ENCODE measurements at places on chromosomes 3 and 15.

- no peak for DNase-seq
These were observed 57.6 kb downstream of the SIDT1 start for GRCh38 chr3:113589971-113590370.

GRCh38 chr3:185422677-185423076, 59.7 kb downstream of the MAP3K13 start:
- DNase-seq = no peak

DNA sequence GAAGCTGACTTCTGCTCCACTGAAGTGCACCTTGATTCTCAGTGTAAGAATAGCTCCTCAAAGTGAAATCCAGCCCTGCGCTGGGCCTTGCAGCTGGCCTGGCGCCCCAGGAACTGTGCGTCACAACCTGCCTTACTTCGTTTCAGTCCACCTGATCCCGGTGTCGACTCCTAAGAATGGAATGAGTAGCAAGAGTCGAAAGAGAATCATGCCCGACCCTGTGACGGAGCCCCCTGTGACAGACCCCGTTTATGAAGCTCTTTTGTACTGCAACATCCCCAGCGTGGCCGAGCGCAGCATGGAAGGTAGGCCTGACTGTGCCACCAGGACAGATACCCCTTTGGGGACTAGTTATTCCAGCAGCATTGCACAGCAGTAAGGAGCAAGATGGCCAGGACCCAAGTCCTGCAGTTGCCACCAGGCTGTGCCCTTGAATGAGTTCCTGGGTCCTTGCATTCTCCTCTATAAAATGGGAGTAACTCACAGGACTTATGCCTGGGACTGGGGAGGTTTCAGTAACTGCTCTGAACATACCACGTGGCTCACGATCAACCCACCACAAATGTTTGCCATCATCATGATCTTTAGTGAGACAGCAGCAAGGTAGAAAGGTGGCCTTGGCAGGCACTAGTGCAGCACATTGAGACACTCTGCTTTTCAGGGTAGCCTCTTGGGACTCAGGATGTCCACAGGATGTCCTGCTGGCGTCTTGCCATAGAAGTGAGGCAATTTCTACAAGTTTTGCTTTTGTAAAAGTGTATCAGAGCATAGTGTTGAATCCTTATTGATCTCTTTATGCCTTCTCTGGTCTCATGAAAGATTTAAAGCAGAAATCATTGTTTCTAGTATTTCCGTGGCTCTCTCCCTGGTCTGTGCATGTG, 46.8 kb downstream of the PXYLP1 start:
- DNase-seq = no peak

DNA sequence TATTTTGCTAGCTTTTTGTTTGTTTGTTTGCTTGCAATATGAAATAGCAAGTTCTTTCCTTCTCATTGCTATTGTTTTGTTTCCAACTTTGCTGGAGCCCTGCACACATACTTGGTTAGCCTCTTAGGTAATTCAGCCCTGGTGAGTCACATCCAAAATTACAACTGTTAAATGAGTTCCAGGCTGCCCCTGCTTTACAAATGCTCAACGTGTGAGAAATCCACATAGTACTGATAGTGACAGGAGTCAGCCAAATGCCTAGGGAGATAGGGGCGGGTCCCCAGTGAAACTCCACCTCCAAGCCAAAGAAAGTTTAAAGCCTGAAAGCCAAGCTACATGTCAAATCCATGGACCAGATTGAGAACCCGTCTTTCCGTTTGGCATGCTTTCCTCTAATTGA, 81.3 kb upstream of the RNF7 start:
- no peak for DNase-seq

- DNase-seq = no peak
These were observed 856.4 kb downstream of the ROBO1 start for GRCh38 chr3:78911394-78911793.

GRCh38 chr15:70475921-70476320, 287.4 kb downstream of the UACA start:
- no peak for DNase-seq

- DNase-seq = no peak
These were observed 56.3 kb downstream of the APBA2 start for GRCh38 chr15:28942046-28942445.

GRCh38 chr15:68214838-68215254, 9.7 kb upstream of the CALML4 start:
- DNase-seq = no peak

- DNase-seq = peak; percentile 41
These were observed 773 bp downstream of the ANKRD28 start for GRCh38 chr3:15796771-15797641.

DNA sequence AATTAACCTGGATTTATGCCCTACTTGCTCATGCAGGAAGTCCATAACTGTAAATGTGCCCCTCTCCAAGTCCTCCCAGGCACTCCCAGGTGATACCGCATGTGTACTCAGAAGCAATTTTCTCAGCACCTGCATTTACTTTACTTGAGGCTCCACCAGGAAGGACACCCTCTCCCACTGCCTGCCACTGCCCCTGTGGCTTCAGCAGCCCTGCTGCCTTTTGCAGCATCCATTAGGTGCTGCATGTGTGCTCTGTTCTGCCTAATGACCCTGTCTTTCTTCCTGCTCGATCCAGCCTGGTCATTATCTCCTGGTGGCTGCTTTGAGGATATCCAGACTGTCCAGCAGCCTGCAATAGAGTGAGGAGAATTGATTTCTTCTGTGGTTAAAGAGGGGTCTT, 107.6 kb upstream of the SEMA6D start:
- no peak for DNase-seq

DNA sequence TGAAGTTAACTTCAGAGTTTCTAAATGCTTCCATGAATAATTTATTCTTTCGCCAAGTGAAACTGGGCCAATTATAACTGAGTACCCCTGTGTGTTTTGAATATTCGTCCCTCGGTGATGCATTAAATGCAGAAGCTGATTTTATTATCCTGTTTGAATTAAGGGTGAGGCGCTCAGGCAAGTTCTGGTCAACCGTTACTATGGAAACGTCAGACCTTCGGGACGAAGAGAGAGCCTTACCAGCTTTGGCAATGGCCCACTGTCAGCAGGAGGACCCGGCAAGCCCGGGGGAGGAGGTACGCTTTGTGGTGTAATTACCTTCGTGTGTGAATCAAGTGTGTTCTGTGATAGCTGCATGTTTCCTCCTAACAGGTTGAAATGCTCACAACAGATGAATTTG, 239.8 kb downstream of the ITPR1 start:
- DNase-seq = peak; percentile 33

- no peak for DNase-seq
These were observed 9.6 kb downstream of the CHST13 start for GRCh38 chr3:126533506-126533905.

GRCh38 chr15:68192804-68193486, 12.2 kb downstream of the CALML4 start:
- no peak for DNase-seq

GRCh38 chr15:38093931-38094330, 158.7 kb upstream of the SPRED1 start:
- DNase-seq = no peak

DNA sequence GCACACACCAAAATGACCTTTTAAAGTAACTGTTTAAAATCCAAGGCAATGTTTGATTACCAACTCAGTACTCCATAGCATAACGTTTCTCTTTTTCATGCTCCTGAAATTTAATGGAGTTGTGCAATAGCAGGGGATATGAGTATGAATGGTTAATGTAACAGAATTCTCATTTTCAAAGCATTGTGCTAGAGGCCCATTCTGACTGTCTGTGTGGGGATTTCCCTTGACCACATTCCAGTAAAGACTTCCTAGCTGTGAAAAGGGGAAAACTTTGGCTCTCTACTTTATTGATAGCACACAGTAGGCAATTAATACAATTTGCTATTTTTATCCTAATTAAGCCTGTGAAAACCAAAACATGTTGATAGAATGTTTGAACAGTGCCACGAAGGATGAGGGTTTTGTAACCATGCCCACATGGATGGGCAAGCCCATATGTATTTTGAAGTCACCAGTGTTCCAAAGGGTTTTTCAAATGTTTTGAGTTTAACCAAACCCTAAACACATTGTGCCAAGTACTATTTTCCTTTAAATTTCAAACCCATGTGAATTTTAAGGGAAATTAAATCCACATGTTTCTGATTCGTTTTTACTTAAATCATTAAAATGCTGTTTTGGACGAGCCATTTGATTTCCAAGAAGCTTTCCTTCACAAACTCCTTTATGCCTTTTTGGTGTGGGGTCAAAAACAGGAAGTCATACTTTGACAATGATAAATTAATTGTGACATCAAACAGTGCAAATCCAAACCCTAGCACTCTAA, 261.2 kb downstream of the SHOX2 start:
- no peak for DNase-seq

- no peak for DNase-seq
These were observed 103.7 kb downstream of the FRMD4B start for GRCh38 chr3:69282181-69282580.

- no peak for DNase-seq
These were observed 46.6 kb downstream of the SLTM start for GRCh38 chr15:58886921-58887320.

- no peak for DNase-seq
These were observed 48.4 kb upstream of the TJP1 start for GRCh38 chr15:29870495-29871151.

DNA sequence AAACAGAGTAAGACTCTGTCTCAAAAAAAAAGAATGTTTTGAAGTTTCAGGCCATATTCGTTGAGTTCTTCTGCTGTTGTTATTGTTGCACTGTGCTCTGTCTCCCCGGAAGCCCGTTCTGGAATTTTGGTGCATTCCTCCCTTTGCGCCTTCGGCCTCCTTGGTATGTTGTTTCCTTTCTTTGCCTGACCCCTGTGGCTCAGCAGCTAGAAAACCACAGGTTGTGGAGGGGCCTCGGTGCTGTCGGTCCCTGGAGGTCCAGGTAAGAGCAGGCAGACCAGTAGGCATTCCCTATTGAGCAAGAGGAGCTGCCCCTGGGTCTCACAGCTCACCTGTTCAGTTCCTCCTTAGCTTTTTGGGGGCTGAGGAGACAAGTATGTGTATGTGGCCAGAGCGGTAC, 51.0 kb upstream of the DLG1 start:
- DNase-seq = no peak

- DNase-seq = no peak
These were observed 117.5 kb downstream of the CMSS1 start for GRCh38 chr3:99934975-99935797.

DNA sequence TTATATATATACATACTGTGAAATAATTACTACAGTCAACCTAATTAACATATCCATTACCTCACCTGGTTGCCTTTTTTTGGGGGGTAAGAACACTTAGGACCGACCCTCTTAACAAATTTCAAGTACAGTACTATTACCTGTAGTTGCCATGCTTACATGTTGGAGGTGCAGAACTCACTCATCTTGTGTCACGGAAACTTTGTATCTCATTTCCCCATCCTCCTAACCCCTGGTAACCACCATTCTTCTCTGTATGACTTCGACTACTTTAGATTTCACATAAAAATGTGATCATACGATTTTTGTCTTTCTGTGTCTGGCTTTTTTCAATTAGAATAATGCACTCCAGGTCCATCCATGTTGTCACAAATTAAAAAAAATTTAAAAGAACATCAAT, 55.5 kb upstream of the MELTF start:
- DNase-seq = no peak

DNA sequence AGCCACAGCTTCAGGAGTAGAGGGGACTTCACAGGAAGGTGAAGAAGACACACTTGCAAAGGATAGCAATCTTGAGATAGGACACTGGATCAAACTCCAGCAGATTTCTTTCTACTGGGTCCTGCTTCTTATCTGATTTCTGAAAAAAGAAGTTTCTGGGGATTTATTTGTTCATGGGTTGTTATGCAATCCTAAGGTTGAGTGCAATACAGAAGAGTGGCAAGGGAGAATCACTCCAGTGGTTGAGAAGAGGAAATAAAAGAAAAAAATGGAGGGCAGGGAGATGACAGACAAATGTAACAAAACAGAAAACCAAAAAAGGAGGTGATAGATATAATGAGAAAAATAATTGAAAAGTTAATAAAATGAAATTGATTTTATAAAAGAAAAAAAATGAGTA, 858.3 kb downstream of the TUSC7 start:
- no peak for DNase-seq

DNA sequence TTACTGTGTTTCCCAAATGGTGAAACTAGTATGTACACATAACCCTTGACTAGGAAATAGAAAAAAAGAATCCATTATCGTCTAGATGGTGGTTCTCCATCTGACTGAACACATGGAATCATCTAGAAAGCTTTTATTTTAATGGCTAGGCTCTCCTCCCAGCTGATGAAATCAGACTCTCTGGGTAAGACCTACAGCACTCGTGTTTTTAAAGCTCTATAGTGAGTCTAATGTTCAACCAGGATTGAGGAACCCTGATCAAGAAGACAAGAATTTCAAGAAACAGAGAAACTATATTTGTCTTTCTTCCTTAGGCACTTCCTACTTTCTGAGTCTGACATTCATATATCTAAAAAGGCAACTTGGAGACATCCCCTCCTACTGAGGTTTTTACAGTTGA, 118.8 kb downstream of the TMCO5A start:
- no peak for DNase-seq

DNA sequence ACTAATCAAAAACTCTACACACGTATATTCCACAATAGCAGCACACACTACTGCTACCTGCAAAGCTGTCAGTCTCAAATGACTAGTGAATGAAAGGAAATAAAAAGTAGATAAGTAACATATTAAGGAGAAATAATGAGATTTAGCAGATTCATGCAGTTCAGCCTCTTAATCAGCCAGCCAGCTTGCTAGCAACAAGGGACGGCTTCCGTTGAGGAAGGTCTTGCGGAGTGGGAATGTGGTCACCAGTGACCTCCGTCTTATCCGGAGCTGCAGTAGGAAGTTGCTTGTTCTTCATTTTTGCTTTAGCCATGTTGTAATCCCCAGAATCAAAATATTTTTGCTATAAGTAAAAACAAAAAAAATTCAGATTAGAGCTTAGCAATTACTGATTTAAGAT, 17.1 kb downstream of the ARPP19 start:
- DNase-seq = no peak

GRCh38 chr3:71421475-71421819, 162.1 kb downstream of the FOXP1 start:
- no peak for DNase-seq

DNA sequence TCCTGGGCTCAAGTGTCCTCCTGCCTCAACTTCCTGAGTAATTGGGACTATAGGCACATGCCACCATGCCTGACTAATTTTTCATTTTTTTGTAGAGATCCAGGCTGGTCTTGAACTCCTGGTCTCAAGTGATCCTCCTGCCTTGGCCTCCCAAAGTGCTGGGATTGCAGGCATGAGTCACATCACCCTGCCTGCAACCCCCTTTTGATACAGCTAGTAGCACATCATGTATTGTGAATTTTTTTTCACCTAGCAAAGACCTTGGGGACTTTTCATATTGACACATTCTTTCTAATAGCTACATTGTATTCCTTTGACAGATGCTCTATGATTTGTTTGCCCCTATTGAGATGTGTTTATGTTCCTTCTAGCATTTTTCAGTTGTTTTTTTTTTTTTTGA, 14.2 kb downstream of the IRAK2 start:
- no peak for DNase-seq

- no peak for DNase-seq
These were observed 24.9 kb downstream of the KNL1 start for GRCh38 chr15:40618906-40619305.

All from iPS-NIHi11 (cell line).